Suprapubic skin (tissue), 4 donors: ENCODE measurements at places on chromosomes 6 and 20.

- no peaks in the 10 kb centered on the region for H3K27me3 ChIP-seq
- H3K36me3 ChIP-seq: no peaks in the 10 kb centered on the region
- H3K4me3 ChIP-seq: no peak overlapping the region
- no peak for DNase-seq
- no peak overlapping the region for H3K27ac ChIP-seq
- H3K4me1 ChIP-seq: no peaks in the 10 kb centered on the region
Observed at GRCh38 chr20:8215361-8215781, 83.3 kb downstream of the PLCB1 start.

- no peak overlapping the region for H3K27ac ChIP-seq
- DNase-seq: no peak
- H3K27me3 ChIP-seq: peaks cover 24% of the 10 kb centered on the region
- H3K36me3 ChIP-seq: no peaks in the 10 kb centered on the region
- H3K4me1 ChIP-seq: no peaks in the 10 kb centered on the region
Observed at GRCh38 chr20:59078231-59078630, 35.6 kb upstream of the PRELID3B start.

DNA sequence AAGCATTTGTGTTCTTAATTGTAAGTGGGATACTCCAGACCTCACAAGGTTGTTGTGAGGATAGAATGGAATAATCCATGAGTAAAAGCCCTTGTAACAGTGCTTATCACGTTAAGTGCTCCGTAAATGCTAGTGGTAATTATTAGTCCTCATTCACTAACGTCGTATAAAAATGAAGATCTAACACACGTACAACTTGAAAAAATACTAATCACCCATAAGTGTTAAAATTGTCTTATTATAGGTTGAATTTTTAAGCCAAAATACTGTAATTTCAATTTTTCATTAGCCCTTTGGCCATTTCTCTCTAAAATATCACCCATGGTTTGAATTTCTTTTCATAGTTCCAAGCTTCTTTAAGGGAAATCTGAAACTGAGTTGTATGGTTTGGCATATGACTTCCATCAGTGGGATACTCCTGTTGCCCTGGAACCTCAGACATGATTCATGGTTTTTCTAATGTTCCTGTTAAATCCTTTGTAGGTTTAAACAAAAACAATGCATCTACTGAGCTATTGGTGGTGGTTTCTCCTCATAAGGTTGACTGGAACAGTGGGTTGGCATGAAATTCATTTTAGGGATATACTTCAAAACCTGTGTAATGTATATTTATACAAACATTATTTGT lies 19.1 kb downstream of the XRN2 start:
- no peak for DNase-seq
- no peaks in the 10 kb centered on the region for H3K27me3 ChIP-seq
- H3K36me3 ChIP-seq: no peaks in the 10 kb centered on the region
- H3K4me1 ChIP-seq: peaks cover 36% of the 10 kb centered on the region
- H3K4me3 ChIP-seq: no peak overlapping the region

DNA sequence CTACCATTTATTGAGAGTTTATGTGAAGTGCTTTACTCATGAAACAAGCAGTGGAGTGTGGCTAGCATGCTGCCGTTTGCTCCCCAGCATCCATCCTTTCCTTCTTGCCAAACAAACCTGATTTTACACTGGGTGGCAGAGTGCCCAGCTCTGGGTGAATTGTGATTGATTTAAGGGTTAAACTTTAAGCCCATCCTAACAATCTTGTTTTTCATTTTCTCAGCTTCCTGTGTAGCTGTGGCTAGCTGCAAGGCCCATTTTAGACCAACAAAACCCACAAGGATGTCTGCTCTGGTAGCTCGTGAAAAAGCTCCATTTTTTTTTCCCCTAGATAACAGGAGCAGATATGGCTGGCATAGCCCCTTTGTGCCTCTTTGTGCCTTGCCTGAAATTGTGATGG lies 77.7 kb upstream of the KCNG1 start:
- no peak for DNase-seq
- H3K27me3 ChIP-seq: peaks cover 15% of the 10 kb centered on the region
- H3K4me1 ChIP-seq: no peaks in the 10 kb centered on the region
- H3K36me3 ChIP-seq: no peaks in the 10 kb centered on the region
- H3K27ac ChIP-seq: no peak overlapping the region

DNA sequence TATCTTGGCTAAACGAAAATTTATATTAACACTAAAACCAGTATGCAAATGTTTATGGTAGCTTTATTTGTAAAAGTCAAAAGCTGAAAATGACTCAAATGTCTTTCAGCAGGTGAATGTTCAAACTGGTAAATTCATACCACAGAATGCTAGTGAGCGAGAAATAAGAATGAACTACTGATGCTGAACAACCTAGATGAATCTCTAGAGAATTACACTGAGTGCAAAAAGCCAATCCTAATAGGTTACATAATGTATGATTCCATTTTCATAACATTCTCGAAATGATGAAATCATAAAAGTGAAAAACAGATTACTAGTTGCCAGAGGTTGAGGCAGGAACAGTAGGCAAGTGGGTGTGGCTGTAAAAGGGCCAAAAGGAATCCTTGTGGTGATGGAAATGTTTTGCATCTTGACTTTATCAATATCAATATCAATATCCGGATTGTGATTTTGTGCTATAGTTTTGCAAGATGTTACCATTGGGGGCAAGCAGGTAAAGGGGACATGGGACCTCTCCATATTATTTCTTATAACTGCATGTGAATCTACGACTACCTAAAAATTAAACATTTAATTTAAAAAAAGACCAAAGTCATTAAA lies 26.1 kb downstream of the ZNF311 start:
- H3K4me3 ChIP-seq: no peak overlapping the region
- DNase-seq: no peak
- H3K36me3 ChIP-seq: no peaks in the 10 kb centered on the region
- peaks cover 4% of the 10 kb centered on the region for H3K27me3 ChIP-seq

DNA sequence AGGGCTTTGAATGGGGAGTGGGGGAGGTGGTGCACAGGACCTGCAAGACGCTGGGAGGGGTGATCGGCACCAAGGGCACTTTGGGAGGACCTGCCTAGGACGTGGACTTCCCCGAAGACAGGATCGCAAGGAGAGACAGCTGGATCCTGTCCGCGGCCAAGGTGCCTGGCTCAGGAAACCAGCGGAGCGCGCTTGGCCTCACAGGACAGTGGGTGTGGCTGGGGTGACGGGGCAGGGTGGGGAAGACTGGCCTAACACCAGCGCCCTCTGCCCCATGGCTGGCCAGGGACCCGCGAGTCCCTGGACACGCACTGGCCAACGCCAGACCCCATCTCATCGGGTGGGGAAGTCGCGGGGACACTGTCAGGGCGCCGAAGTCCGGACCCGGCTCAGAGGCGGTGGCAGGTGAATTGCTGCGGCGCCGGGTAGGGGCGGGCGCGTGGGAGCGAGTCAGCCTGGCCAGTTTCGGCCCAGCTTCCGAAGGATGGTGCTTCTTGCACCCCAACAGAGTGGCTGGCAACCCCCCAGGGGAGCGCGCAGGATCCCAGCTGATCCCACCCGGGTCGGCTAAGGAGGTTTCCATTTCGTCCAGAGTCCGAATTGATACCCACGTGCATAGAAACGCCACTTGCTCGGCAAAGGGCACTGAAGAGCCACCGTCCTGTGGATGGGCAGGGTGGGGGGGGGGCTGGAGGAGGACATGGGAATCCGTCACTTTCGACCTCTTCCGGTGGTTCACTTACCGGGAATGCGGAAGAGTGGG lies 785 bp upstream of the THBD start:
- DNase-seq: peak; percentile 83
- peaks cover 25% of the 10 kb centered on the region for H3K27me3 ChIP-seq
- no peaks in the 10 kb centered on the region for H3K36me3 ChIP-seq
- H3K27ac ChIP-seq: peak overlapping the region; percentile 95
- H3K4me3 ChIP-seq: peak overlapping the region; percentile 69

GRCh38 chr6:159234102-159234553 lies 64.9 kb downstream of the FNDC1 start:
- DNase-seq: no peak
- peak overlapping the region; percentile 29 for H3K4me3 ChIP-seq
- peaks cover 5% of the 10 kb centered on the region for H3K4me1 ChIP-seq
- H3K36me3 ChIP-seq: no peaks in the 10 kb centered on the region
- peaks cover 36% of the 10 kb centered on the region for H3K27me3 ChIP-seq

GRCh38 chr20:22729180-22729579 lies 144.8 kb upstream of the FOXA2 start:
- H3K36me3 ChIP-seq: no peaks in the 10 kb centered on the region
- no peak overlapping the region for H3K4me3 ChIP-seq
- H3K27ac ChIP-seq: no peak overlapping the region

- H3K36me3 ChIP-seq: no peaks in the 10 kb centered on the region
- no peak overlapping the region for H3K27ac ChIP-seq
Observed at GRCh38 chr6:136446579-136447187, 103.5 kb downstream of the MAP7 start.

DNA sequence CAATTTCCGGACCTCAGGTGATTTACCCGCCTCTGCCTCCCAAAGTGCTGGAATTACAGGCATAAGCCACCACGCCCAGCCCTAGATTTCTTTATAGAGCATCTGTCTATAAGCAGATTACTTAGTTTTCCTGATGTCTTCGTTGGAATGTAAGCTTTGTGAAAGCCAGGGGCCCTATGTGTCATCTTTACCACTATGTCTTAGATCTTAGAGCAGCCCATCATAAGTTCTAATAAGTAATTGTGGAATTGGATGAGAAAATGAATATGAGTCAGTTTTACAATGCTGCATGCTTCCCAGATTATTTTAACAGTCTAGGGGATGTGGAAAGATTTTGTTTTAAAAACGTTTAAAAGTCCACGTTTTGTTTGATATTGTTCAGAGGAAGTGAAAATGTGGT lies 9.1 kb upstream of the ZBTB2 start:
- H3K4me3 ChIP-seq: no peak overlapping the region
- DNase-seq: no peak
- H3K27ac ChIP-seq: no peak overlapping the region
- H3K36me3 ChIP-seq: peaks cover 12% of the 10 kb centered on the region

DNA sequence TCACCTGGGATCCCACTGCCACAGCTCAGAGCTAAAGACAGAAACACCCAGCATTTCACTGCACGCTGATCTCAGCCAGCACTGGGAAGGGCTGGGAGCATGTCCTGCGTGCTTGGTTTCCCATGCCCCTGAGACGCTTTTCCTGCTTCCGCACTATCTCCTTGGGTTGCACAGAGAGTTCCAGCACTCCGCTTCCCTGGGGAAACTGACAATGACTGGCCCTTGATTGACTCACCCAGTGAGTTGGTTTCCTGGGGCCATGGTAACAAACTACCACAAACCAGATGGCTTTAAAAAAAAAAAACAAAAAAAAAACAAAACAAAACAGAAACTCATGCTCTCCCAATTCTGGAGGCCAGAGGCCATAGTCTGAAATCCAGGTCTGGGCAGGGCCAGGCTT lies 14.8 kb upstream of the MAS1L start:
- DNase-seq: no peak
- peaks cover 11% of the 10 kb centered on the region for H3K27me3 ChIP-seq
- no peak overlapping the region for H3K4me3 ChIP-seq
- H3K36me3 ChIP-seq: no peaks in the 10 kb centered on the region
- H3K4me1 ChIP-seq: no peaks in the 10 kb centered on the region

DNA sequence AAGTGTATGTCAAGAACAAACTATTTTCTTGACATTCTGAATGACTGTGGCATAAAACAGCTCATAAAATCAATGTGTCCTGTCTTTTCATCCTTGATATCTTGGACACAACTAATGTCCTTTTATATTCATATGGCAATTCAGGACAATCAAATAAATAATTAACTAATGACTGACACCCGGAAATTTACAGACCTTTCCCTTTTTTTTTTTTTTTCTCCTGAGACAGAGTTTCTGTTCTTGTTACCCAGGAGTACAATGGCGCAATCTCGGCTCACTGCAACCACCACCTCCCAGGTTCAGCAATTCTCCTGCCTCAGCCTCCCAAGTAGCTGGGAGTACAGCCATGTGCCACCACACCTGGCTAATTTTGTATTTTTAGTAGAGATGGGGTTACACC lies 107.1 kb upstream of the LGSN start:
- H3K27me3 ChIP-seq: no peaks in the 10 kb centered on the region
- no peak overlapping the region for H3K27ac ChIP-seq
- DNase-seq: no peak
- H3K4me3 ChIP-seq: no peak overlapping the region

DNA sequence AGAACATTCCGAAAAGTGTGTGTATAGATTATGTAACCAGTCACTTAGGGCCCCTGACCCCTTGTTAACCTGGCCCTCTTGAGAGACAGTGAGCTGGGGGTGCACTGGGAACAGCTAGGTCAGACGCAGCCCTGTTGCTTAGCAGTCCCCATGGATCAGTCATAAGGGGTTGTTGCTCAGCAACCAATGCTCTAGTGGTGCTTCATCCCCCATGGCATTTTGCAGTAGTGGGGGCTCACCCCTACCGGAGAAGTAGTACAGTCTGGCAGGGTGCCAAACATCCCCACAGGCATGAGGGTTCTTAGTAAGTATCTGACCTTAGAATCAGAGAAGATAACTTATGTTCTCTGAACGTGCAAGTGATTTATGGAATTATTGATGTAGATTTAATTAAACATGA lies 12.3 kb downstream of the PKIB start:
- no peaks in the 10 kb centered on the region for H3K36me3 ChIP-seq
- H3K27me3 ChIP-seq: no peaks in the 10 kb centered on the region
- DNase-seq: no peak

DNA sequence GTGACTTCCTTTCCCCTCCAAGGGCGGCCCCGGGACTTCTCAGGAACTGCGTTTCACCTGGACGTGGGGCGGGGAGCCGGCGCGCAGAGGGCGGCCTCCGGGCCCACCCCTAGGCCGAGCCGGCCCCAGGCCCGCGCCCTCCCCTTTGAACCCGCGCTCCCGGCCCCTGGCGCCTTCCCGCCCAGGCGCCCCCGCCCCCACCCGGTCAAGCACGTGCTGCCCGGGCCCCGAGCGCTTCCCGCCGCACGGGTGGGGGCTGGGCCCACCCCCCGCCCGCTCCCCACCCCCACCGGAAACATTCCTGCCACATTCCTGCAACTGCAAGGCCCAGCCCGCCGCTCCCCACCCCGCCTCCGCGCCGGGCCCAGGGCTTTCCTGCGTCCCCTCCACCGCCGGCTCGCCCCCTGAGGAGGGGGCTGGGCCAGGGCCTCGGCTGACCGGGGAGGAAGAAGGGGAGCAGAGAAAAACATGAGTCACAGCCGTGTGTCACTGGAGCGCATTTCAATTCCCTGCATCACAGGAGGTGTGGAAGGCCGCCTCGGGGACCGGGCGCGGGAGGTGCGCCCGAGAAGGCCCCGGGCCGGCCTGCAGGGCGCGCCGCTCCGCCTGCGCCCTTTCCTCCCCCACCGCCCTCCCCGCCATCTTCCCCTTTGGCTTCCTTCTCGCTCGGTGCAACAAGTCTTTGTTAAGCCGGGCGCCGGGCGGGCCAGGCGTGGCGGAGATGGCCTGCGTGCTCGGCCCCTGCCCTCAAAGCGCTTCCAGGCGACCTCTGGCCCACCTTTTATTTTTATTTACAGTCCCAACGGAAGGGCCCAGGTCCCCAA lies 1.2 kb upstream of the HMGA1 start:
- peak; percentile 81 for DNase-seq
- peak overlapping the region; percentile 83 for H3K4me3 ChIP-seq
- H3K27ac ChIP-seq: peak overlapping the region; percentile 96
- no peaks in the 10 kb centered on the region for H3K27me3 ChIP-seq
- H3K4me1 ChIP-seq: peaks cover 46% of the 10 kb centered on the region
- H3K36me3 ChIP-seq: peaks cover 2% of the 10 kb centered on the region

- no peak for DNase-seq
Observed at GRCh38 chr6:167746390-167746907, 80.3 kb upstream of the AFDN start.
